ENCODE measurements at places on chromosomes 16 and 17.
A peak's percentile ranks its signal among the peaks of the same experiment; 100 is the strongest.

DNA sequence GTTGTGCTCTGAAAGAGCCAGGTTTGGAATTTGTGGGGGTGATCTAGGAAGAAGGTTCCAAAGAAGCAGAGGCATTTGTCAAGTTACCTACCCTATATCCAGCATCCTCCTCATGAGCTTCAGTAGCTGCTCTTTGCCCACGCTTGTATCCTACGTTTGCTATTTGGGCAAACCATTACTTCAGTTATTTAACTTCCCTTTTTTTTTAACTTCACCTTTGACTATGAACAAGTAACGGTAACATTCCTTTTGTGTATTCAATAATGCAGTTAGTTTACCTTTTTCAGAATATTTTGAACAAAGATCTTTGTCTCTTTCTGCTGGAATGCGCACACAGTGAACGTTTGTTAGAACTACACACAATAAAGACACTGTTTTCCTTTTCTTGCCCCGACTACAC is 41.5 kb downstream of the CYB5B start:
- DNase-seq, result no peak

GRCh38 chr16:86242244-86243122 is 267.8 kb upstream of the FOXF1 start:
- DNase-seq, result no peak

DNA sequence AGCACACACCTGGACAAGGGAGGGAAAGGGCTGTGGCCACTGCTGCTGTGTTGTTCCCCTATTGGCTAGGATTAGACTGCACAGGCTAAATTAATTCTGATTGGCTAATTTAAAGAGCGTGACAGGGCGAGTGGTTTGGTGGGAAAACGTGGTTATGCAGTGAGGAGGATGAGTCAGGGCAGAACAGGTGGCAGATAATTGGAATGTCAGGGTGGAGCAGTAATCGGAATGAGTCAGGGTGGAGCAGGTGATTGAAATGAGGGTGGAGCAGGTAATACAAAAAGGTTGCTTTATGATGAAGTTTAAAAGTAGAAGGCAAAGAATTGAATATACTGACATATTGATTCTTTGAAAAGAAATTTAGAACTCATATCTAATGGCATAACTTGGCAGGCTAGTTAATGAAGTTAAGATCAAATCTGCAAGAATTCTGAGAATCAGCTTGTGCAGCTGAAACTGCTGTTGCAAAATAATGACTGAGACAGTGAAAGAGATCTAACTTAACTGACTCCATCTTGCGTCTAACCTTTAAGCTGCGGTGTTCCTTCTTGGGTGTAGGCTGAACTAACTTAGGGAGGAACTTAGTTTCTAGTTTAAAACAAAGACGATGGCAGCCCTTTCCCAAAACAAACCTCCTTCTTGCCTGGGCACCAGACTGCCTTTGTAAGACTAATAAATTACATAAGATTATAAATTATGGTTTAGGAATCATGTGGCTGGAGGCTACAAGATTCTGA is 174.3 kb downstream of the UTP18 start:
- no peak for DNase-seq

GRCh38 chr16:78843978-78844377 is 744.5 kb downstream of the WWOX start:
- no peak for DNase-seq

GRCh38 chr17:5418858-5419355 is 555 bp downstream of the NUP88 start:
- DNase-seq, result no peak

DNA sequence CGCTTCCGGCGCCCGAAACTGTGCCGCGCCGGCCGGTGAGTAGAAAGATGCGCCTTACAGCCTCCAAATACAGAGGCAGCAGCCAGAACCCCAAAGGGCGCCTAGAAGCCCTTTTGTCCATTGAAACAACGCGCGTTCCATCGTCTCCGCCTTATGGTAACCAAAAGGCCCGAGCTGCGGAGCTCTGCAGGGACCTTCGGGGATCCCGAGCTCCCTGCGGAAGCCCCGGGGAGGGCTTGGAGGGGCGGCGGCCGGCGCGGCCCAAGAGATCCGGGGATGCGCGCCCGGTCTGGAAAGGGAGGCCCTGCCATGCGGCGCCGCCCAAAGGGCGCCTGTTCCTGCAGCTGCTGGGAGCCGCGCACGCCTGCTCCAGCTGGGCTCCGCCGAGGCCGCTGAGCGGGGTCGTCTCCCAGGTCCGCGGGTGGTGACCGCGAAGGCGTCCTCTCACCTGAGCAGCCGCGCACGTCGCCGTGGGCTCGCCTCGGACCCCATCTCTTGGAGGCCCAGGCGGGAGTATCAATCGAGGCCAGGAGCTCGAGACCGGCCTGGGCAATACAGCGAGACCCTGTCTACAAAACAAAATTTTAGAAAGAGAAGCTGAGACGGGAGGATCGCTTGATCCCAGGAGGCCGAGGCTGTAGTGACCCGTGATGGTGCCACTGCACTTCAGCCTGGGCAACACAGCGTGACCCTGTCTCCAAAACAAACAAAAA is 742 bp upstream of the FBXO31 start:
- DNase-seq, result peak; percentile 37

GRCh38 chr17:81456091-81456490 is 56.5 kb downstream of the ACTG1 start:
- DNase-seq, result no peak

DNA sequence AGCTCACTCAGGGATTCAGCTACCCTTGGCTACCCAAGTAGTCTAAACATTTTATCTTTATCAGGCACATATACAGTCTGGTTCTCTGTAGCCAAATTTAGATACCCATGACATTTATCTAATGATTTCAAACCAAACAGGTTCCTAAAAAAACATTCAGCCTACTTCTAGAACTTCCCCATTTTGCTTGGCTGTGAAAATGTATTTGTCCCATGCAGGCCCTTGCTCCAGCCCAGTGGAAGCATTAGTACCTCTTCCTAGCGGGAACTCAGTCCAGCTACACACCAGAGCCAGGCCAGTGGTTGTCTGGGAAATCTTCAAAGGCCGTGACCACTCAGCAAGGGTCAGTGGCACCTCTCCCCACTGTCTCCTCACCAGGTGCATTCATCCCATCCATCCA is 26.2 kb upstream of the NAGLU start:
- no peak for DNase-seq

DNA sequence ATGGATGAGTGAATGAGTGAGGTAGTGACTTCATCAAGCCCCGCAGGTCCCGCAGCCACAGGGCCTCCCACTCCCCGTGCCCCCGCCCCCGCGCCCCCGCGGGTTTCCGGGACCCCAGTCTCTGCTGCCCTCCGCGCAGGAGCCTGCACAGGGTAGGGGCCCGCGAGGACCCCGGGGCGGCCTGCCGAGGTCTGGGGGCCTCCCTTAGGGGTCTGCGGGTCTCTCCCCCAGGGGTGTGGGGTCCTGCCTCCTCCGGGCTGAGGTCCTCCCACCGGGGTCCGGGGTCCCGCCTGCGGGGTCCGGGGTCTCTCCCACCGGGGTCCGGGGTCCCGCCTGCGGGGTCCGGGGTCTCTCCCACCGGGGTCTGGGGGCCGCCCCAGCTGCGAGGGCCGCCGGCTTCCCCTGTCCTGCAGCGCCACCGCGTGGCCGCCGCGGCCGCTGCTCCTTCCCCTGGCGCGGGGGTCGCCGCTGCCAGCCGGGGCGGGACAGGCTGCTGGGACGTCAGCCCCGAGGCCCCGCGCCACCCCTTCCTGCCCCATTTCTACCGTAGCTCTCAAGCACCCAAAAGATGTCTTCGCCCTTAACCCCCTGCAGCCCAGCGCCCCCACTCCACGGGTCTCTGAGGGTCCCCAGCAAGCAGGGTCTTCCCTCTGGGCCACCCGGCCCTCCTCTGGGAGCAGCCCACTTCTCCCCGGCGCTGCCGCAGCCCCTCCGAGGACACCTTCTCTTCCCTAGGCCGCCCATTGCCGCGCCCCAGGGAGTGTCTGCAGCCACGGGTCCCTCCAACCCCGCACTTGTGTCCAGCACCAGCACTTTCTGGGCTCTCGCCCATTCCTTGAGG is 10.4 kb upstream of the CHMP6 start:
- DNase-seq, result no peak

DNA sequence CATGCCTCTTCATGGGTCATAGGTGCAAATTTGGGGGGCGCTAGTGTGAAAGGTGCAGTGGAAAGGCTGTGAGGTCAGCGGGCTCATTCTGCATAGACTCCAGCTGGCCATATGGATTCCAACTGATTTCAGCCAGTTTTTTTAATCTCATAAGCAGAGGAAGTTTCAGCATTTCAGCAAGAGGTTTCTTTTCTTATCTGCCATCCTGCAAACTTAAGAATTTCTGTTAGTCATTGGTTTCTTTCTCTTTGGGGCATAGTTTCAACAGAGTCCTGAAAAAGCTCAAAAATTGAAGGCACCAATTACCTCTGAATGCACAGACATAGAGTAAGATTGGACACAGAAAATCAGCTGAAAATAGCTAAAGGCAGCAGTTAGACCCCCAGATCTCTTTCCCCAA is 16.2 kb upstream of the ALOX15 start:
- DNase-seq, result no peak

- no peak for DNase-seq
Measured at GRCh38 chr17:48729335-48730239, 1.0 kb upstream of the HOXB13 start.

DNA sequence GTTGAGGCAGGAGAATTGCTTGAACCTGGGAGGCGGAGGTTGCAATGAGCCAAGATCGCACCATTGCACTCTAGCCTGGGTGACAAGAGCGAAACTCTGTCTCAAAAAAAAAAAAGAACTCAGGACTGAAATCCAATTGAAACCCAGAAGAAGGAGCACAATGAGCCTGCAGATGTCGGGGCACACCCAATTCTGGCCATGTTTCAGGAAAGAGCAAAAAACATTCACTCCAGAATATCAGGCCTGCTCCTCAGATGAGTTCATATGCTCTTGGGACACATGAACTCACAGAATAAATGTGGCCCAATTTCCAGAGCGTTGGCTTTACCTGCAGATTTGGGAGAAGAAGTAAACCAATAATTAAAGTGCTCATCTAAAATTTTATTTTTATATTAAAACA is 3.0 kb upstream of the CMTM2 start:
- no peak for DNase-seq

GRCh38 chr16:88894681-88895300 is 28.3 kb upstream of the PABPN1L start:
- no peak for DNase-seq

DNA sequence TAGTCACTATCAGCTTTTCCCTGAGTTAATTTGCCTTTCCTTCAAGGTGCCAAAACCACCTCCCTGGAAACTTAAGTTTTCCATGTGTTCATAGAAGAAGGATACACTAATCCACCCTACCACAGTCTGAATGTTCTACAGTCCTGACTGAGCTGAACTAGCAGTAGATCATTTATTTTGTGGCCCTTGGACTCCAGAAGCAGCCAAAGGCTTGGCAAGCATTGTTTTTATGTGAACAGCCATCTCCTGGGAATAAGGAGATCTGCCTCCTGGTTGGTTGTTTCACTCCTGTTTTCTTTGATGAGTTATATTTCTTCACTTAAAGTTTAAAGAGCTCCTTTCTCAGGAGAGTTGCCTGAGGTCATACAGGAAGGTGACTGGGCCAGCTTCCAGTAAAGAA is 634.6 kb upstream of the SOX9 start:
- DNase-seq, result no peak

GRCh38 chr17:34420254-34420766 is 57.3 kb upstream of the CCL1 start:
- DNase-seq, result peak; percentile 44

DNA sequence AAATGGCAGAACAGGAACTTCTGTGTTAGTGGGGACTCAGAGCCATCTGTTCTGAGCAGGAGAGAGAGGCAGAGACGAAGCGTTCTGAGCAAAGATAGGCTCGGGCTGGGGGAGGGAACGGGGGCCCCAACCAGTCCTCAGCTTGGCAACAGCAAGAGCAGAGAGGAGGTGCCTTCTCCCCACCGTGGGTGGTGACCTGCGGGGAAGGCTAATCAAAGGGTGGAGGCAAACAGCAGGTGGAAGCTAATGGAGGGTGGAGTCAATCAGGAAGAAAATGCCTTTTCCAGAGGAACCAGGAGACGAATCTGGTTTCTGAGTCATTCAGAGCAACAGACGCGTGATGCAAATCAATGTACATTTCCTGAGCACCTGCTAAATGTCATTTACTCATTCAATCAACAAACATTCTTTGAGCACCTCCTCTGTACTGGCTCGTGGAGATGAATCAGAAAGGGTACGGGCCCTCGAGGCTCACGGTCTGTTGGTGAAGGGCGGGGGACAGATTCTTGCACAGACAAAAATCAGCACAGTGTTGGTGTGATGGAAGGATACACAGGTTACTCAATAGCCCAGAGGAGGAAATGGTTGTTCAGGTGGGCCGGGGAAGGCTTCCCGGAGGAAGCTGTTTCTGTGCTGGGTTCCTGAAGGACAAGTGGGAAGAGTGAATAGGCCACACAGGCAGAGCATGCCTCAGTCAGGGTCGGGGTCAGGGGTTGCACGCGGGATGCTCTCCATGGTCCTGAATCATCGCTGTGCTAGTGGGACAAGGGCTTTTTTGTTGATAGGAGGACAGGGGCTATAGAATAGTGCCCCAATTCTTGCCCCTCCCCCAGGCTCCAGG is 5.7 kb upstream of the SPNS2 start:
- DNase-seq, result no peak

- DNase-seq, result no peak
Measured at GRCh38 chr16:83781-84615, 6.0 kb downstream of the MPG start.

DNA sequence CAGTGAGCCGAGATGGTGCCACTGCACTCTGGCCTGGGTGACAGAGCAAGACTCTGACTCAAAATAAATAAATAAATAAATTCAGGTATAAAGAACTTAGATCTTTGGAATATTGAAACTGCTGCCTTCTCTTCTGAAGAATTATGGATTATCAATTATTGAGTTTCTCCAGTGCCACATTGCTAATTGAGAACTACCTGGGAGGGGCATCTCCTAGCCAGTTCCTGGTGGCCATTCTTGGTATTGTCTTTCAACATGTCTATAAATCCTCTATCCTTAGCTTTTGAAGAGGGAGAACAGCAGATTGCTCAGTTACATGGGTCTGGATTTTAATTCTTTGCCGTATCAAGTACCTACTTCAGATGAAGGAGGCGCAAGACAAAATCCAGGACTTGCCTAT is 29.2 kb downstream of the CALCOCO2 start:
- no peak for DNase-seq

GRCh38 chr16:11348737-11349598 is 3.7 kb downstream of the RMI2 start:
- no peak for DNase-seq

GRCh38 chr16:20084624-20085226 is 11.0 kb upstream of the GPR139 start:
- DNase-seq, result no peak

DNA sequence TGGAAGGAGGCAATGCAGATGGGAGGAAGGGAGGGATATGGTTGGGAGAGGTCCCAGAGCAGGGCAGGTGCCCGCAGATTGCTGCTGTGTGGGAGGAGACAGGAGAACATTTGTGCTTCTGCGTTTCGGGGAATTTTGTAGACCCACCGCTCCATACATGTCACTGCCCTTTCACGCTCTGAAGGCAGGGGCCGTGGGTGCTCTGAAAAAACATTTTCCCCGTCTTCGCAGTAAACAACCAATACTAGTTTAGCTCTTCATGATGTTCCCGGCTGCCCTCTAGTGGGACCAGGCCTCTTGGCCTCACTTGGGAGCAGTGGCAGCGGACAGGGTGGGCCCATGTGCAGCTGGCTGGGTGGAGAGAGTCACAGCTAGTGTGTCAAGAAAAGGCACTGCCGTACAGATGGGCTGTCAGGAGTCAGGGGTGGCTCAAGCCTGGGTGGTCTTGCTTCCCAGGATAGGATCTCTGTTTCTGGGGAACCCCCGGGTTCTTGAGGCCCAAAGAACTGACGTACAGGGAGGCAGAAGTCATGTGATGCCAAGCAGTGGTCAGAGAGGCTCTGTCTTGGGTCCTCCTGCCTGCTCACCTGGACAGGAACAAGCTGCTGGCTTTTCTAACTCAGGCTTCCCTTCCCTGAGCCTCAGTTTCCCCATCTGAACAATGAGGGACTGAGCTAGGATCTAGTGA is 46.5 kb upstream of the CPNE2 start:
- DNase-seq, result no peak
